CD8-positive, alpha-beta memory T cell (primary cell): ENCODE measurements at places on chromosomes 6 and 20. TPM values are rescaled to one million over a fixed set of nuclear protein-coding genes. Genes with fewer than 3 reads are reported as not detected.

The ECHDC1 gene
- 65.0 TPM for total RNA-seq

The ZGPAT gene
- 29.7 TPM for total RNA-seq

The MAPK13 gene
- total RNA-seq = 77.3 TPM

GRCh38 chr6:135280375-135281136 lies 99.4 kb downstream of the MYB start:
- DNase-seq = no peak

DNA sequence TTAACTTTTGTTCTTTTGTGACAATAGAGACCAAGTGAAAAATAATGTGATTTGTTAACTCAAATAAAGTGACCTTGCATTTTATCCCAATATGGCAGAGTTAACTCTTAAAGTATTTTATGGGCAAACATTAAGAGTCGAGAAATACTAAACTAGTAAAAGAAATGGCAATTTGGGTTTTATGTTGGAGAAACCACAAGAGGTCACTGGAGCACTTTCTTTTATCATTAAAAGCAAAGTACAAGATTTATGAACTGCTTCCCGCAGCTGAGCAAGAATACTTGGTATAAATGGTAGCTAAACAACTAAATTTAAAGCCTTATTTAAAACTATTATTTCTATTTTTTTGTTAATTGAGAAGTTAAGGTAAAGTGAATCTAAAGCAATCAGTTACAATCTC lies 33.5 kb upstream of the MCM9 start:
- DNase-seq = no peak

GRCh38 chr6:40788661-40789655 lies 201.8 kb upstream of the LRFN2 start:
- DNase-seq = peak; percentile 40

DNA sequence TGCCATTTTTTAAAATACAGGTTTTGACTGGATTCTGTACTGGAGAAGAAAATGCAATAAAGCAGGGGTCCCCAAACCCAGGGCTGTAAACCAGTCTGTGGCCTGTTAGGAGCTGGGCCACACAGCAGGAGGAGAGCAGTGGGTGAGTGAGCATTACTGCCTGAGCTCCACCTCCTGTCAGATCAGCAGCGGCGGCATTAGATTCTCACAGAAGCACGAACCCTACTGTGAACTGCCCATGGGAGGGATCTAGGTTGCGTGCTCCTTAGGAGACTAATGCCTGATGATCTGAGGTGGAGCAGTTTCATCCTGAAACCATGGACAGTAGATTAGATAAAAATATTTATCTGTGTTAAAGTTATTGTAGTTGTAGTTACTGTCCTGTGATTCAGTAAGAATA lies 21.1 kb upstream of the FBXO9 start:
- no peak for DNase-seq

DNA sequence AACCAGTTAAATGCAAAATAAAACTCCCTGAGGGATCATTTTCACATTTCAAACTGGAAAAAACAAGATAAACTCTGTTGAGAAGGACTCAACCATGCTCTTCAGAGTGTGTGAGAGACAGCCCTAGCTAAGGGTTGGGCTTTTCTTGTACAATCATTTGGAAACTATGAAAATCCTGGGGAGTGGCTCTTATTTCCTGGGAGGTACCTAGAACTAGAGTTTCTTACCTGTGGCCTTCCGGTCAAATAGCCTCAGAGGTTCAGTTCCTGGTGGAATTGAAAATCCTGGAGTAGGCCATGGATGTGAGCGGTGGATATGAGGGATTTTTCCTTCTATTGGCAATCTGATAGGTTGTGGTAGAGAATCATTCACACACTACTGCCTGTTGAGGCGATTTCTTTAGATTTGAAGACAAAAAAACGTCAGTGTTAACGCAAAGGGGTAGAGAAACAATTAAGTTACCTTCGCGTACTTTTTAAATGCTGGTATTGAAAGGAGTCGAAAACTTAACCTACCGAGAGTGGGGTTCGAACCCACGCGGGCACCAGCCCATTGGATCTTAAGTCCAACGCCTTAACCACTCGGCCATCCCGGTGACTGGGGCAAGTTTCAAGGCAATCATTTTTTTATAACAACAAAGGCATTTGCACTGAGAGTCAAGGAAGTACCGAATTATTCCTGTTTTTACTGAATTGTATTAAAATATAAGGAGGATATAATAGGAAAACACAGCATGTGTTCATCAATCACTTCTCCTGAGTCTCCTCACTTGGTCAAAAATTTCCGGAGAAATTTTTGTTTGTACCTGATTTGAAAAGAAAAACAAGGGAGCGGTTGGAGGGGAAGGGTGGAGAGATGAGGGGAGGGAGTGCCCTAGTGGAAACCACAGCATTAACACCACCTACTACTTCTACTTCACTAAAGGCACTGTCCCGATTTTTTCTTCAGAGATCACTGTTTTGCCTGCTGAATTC lies 191.3 kb downstream of the OR2B2 start:
- DNase-seq = no peak

DNA sequence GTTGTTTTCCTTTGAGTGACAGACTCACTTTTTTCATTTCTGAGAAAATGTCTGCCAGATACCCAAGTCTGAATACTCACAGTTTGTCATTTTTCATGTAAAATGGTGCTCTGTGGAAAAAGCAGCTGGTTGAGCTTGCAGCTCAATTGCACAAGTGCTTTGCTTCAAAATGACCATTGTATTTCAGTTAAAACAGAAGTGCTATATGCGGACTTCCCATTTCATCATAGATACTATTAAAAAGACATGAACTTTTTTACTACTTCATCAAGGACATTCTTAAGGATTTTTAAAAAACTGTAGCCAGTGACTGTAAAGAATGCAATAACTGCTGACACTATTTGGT lies 61.5 kb downstream of the KCNS1 start:
- DNase-seq = no peak

- DNase-seq = no peak
Measured at GRCh38 chr20:32806356-32806755, 13.4 kb upstream of the MAPRE1 start.

- no peak for DNase-seq
Measured at GRCh38 chr6:39804466-39805065, 12.4 kb downstream of the DAAM2 start.

DNA sequence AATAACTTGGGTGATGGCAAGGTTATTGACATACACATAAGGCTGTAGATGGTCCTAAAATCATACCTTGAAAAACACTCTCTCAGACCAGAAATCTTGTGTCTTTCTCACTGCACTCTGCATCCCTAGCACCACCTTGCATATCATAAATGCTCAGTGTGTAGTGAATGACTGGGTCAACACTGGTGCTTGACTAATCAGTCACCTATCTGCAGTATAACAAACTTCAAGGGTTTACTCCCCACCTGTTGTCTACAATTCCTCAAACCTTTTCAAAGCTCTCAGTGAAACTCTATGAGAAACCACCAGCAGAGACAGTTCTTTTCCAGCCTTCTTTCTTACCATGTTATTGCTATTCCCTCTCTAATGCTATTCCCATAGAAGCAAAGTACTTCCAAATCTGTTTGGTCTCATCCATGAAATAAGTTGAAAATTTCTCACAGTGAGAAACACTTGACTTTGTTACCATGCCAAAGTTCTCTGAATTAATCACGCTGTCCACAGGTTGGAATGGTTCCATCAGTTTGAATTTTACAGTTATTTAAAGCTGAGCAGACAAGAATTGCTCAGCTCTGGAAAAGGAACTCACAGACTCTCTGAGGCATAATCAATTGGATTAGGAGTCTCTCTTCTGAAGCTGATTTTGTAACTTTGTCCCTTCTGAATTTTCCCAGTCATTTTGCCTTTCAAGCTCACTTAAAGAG lies 104.8 kb upstream of the EYA4 start:
- DNase-seq = no peak

GRCh38 chr6:142395768-142396231 lies 94.0 kb downstream of the ADGRG6 start:
- no peak for DNase-seq

GRCh38 chr20:57928181-57928967 lies 218.6 kb upstream of the PMEPA1 start:
- no peak for DNase-seq

GRCh38 chr6:1364791-1365190 lies 24.6 kb upstream of the FOXF2 start:
- DNase-seq = no peak

DNA sequence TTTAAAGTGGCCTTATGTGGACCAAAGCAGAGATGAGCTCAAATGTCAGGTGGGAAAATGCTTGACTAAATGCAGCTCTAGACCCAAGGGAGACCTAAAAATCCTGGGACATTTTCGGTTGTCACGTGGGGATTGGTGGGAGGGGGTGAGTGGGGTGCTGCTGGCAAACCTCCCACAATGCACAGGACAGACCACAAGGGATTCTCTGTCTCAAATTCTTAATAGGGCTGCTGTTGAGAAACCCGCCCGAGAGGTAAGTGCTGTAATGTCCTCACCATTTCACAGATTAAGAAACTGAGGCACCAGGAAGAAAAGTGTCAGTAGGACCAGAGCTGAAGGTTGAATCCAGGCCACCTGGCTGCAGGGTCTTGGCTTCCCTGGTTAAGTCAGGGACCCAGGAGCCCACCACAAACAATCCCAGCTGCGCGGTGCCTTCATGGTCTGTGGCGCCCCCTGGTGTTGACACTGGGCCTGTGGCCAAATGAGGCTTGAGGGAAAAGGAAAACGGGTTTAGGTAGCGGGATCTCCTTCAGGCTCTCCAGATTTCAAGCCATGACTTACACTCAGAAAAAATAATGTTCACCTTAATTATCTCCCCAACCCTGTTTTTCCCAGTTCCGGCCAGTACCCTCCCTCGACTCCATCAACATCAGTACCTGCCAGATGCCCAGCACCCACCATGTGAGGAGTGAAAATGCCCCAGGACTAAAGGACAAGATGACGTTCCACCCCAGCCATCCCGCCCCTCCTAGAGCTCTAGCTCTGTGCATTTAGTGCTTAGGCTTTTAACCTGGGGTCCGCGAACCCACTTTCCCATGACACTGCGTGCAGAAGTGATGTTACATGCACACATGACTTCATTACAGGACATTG lies 7.2 kb downstream of the HLA-G start:
- peak; percentile 43 for DNase-seq

DNA sequence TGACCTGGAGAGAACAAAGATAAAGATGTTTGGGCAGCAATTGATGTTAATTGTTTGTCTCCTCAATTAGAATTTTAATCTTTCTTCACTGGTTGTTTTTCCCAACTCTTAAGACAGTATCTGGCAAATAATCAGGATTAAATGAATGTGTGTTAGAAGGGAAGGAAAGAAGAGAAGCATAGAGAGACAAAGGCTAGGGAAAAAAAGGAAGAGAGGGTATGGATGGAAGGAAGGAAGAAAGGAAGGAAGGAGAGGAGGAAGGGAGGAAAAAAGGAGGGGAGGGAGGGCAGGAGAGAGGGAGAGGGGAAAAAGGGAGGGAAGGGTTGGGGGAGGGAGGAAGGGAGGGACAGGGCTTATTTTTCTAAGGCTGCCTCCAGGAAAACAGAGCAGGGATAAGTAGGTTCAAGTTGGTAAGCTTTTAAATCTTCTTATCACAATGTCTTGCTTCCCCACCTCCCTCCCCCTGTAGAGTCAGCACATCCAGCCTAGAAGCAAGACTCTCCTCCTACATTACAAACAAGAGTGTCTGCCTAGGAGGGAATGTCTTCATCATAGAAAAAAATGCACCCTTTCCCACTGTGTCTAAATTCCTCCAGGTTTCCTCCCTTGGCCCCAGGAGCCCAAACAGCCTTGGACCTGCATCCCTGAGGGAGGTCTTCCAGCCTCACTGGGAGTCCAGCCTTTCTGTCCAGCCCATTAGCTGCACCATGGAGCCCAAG lies 447.8 kb upstream of the JARID2 start:
- DNase-seq = no peak

GRCh38 chr20:48568520-48568919 lies 259.3 kb downstream of the PREX1 start:
- DNase-seq = no peak

DNA sequence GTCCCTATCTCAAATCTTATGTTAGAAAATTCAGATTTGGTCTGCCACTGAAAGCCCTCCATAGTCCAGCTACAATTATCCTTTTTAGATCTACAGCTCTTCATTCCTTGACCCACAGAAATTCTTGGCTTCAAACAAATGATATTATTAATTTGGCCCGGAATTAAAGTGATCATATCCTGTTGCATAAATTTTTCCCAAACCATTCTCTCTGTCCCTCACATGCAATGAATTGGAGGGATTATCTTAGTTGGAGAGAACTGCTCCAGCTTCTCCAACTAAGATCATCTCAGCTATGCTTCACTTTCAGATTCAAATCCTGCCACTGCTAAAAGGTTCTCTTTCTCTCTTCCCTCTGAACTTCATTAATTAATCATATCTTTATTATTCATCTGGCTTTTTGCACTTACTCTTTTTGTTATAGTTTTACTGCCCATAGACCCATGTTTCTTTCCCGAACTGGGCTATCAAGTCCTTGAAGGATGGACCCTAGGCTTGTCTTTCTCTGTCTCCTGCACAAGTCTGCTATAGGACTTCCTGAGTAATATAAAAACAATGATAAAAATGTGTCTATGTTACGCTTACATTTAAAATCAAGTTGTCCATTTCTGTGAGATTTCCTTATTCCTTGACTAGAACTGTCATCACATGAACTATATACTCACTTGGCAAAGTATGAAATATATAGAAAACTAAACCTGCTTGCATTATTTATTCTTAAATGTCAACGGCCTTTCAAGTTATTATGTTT lies 493.9 kb upstream of the MARCKS start:
- DNase-seq = no peak

DNA sequence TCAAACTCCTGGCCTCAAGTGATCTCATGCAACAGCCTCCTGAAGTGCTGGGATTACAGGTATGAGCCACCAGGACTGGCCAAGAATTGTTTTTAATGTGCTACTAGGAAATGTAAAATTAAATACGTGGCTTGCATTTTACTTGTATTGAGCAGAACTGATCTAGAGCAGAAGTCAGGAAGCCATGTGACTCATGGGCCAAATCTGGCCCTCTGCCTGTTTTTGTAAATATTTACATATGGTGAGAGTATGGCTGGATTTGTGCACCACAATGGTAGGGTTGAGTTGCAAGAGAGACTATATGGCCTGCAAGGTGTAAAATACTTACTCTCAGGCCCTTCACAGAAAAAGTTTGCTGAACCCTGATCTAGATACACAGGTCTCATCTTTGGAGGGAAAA lies 75.8 kb downstream of the LAMP5 start:
- no peak for DNase-seq

DNA sequence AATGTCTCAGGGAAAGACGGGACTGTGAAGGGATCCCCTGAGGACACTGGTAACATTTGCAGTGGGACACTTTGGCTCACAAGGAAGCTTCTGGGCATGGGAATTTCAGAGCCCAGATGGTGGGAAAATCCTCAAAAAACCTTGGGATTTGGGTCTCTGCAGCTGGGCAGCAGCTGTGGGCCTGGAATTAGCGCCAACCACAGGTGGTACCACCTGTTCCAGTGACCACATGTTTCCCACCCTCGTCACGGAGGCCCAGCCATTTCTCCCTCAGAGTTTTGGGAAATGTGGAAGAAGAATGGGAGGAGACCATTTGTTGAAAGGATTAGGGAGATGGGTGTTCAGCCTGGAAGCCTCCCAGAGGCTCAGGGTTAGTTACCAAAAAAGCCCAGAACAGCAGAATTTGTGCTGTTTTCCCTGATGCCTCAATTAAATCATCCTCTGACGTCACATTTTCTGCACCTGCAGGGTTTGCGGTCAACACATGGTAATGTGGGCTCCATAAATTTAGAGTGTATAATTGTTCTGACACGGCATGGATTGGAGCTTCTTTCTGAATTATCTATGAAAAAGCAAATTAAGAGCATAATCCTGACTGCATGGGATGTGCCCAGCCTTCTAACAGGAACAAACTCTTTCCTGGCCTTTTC lies 34.4 kb downstream of the EDN3 start:
- DNase-seq = no peak

- DNase-seq = no peak
Measured at GRCh38 chr6:132666118-132666517, 7.1 kb upstream of the TAAR1 start.

- no peak for DNase-seq
Measured at GRCh38 chr6:4687989-4688947, 87.9 kb upstream of the CDYL start.
